ENCODE measurements at places on chromosomes 2 and 18.
A peak's percentile ranks its signal among the peaks of the same experiment; 100 is the strongest.

DNA sequence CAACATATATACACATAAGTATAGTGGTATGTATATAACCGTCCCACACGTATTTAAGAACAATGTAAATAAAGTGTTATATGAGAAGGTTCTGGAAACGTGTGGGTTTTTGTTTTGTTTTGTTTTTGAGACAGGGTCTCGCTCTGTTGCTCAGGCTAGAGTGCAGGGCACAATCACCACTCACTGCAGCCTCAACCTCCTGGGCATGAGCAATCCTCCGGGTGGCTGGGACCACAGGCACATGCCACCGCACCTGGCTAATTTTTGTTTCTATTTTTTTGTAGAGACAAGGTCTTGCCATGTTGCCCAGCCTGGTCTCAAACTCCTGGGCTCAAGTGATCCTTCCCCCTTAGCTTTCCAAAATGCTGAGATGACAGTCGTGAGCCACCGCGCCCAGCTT is 6.2 kb downstream of the ADAM17 start:
- no peak for DNase-seq

GRCh38 chr18:55906536-55906935 is 318.5 kb upstream of the TCF4 start:
- no peak for DNase-seq

- DNase-seq = peak; percentile 83
Measured at GRCh38 chr2:3594493-3595281, at the start of gene COLEC11. TSS of gene COLEC11 (plus strand) at chr2:3595112. CDS start at chr2:3604341, 9,229 bp downstream.

GRCh38 chr2:109629867-109630266 is 15.7 kb downstream of the SOWAHC start:
- DNase-seq = no peak

GRCh38 chr2:122955776-122956175 is 1069.3 kb upstream of the CNTNAP5 start:
- no peak for DNase-seq

- DNase-seq = no peak
Measured at GRCh38 chr18:58900015-58900649, 35.5 kb downstream of the ZNF532 start.

- DNase-seq = no peak
Measured at GRCh38 chr2:122319539-122320132, 564.2 kb downstream of the TSN start.

- no peak for DNase-seq
Measured at GRCh38 chr2:169046440-169047151, 15.5 kb upstream of the ABCB11 start.

DNA sequence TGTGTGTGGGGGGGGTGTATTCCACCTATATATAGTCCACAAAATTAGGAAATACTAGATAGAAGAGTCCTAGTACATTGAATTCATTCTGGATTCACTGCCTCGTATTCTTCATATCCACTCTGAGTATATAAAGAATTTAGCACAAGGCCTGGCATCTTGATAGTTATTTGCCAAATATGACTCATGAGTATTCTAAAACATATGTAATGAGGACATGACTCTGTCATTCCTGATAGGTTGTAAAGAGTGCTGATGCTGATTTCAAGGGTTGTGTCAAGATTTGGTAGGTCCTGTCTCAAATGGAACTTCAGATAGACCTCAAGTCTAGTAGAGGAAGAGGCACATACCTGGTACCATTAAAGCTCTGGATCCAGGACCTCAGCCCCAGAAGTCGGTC is 173.4 kb upstream of the BOD1L2 start:
- DNase-seq = no peak

DNA sequence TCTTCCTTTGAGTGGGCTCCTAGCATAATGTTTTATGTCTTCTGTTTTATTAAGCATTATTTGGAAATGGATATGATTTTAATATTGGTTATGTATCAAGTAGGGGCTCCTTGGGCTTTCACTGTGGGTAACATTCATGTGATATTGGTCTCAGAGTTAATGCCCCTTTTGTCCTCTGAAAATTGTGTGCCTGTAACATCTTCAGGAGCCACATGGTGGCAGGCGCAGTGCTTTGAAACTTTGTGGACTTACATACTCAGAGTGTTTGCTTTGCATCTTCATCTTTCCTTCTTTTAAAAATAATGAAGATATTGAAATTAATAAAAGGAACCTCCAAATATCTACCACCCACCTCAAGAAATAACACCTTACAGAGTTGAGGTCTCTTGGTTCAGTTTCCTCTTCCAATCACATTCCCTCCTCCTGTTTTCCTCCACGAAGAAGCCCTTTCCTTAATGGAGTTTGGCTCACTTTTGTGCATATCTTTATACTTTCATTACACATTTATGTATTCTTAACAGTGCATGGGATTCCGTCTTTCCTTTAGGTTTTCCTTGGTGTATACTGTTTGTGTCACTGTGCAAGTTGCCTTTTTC is 73.5 kb downstream of the LIMS1 start:
- DNase-seq = no peak

DNA sequence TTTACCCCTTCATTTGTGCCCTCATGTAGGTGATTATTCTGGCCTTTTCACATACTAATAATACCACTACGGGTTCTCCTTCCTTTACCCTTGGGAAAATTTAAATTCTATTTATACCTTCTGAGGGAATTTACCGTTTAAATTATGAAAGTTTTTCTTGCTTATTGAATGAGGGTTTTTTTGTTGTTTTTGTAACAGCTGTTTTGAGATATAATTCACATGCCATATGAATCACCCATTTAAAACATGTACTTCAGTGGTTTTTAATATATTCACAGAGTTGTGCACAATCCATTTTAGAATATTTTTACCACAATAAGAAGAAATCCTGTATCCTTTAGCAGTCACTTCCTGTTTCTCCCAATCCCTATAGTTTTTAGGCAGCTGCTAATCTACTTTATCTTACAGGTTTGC is 54.7 kb downstream of the EML4 start:
- DNase-seq = no peak

GRCh38 chr2:38716185-38716584 is 35.0 kb downstream of the SRSF7 start:
- no peak for DNase-seq

DNA sequence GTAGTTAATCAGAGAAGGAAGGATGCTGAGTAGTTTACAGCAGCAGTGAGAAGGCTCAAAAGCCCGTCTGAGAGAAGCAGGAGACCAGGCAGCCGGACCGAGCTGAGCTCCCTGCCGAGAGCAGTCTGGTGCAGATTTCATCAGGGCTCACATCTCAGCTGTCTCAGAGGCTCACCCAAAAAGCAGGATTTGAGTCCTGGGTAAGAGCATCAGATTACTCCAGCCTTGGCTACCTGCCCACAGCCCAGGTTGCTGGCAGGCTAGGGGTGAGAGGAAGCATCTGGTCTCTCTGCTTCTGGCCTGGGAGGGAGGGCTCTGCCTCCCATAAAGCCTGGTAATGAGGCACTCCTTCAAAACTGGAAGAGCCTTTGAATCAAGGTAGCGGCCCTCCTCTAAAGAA is 140.5 kb downstream of the ST6GAL2 start:
- DNase-seq = no peak

DNA sequence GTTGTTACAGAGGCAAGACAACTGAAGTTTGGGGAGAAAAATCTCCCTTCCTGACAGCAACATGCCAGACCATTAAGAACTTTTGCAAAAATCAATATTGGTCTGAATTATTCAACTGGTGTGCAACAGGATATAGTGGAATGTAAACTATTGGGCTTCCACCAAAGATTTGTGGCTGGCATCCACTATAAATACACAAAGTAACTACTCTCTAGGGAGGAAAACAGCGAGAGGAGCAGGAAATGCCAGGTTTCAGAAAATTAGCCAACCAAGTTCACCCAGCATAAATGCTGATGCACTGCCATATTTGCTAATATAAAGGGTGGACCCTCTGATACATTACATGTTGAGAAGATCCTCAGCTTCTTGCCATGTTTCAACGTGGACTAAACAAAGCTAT is 267.6 kb upstream of the LYPD1 start:
- DNase-seq = no peak

DNA sequence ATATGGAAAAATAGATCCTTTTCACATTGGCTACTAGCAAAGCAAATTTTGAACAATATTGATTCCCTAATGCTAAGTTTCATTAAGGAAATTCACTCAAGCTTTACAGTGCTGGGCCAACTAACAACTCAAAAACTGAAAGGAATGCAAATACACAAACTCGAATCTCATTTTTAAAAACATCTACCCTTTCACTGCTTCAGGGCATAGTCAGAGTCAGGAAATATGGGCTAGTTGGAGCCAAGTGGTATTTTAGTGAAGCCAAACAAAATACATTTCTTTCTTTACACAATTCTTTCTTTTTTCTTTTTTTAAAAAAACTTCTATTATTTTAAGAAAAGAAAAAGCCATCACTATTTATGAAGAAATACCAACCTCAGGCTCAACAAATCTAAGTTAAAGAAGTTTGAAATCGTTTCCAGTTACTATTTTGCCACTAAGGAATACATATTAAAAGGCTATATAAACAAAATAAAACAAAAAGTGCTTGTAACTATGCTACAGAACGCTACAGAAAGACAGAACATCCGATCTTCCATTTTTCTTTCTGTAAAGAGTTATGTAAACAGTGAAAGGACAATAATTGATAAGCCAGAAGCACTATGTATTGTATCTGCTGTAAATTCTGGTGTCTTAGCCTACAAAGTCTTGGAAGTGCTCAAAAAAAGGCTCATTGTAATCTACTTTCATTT is 113.6 kb upstream of the STK17B start:
- DNase-seq = no peak

GRCh38 chr18:58227361-58227930 is 183.4 kb downstream of the NEDD4L start:
- no peak for DNase-seq

GRCh38 chr18:76351961-76352581 is 143.0 kb downstream of the ZNF516 start:
- no peak for DNase-seq

DNA sequence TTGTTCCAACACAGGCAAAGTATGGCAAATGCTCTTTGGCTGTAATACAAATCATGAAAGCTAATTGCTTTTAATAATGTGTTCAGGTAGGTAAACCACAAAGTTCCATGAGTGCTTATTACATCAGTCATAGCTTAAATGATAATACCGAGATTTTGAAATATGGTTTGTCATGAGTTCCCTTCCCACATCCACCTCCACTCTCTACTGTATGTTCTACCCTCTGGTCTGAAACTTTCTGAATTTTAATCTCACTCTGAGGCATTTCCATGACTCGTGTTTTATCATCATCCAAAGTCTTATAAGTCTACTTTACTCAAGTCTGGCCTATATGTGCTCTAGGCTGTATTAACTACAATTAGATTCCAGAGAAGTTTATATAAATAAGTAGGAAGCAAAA is 354.8 kb downstream of the AKAIN1 start:
- DNase-seq = no peak

DNA sequence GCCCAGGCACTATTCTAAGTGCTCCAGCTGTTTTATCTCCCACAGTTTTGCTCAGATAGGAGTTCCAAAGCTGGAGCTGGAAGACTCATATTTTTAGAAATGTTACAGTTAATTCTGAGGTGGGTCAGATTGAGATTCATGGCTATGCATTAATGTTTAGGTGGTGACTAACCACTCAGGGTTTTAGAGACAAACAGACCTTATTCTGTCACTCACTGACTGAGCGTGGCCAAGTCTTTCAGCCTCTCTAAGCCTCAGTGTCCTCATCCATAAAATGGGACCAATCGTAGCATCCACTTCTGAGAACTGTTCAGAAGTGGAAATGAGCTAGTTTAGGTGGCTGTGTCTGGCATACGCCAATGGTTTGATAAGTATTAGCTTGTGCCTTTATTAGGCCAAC is 4.3 kb upstream of the CASP8 start:
- no peak for DNase-seq

- no peak for DNase-seq
Measured at GRCh38 chr2:13193075-13193474, 476.3 kb downstream of the TRIB2 start.

DNA sequence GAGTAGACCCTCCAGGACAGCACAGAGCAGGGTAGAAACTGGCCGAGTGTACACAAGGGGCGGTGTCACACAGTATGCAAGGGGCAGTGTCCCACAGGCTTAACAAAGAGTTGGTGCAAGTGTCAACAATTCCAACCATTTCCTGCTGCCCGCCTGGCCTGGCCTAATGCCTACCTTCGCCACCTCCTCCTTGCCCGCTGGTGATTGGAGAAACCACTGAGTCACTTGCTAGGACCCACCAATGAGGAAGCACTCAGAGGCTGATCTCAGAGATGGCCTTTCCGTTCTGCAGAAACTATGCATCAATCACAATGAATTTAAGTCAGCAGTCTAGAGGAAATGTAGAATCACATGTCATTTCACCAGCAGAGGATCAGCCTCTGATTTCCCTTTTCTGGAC is 263.3 kb upstream of the PKDCC start:
- no peak for DNase-seq

DNA sequence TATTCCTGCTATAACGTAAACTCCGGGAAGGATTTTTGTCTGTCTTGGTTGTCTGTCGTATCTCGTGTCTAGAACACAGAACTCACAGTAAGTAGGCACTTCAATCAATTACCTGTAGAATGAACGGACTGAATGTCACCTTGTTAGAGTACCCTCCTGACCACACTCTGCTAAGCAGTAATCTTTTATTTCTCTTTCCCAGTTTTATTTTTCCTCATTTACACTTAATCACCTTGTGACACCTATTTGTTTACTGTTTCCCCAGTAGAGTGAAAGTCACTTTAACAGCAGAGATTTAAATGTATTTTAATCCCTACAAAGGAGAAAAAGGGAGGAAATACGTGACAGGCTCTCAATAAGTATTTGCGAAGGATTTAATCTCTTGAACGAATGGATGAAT is 514 bp upstream of the EPB41L5 start:
- DNase-seq = no peak

GRCh38 chr2:127054604-127054930 is 52.4 kb downstream of the BIN1 start:
- DNase-seq = peak; percentile 69

DNA sequence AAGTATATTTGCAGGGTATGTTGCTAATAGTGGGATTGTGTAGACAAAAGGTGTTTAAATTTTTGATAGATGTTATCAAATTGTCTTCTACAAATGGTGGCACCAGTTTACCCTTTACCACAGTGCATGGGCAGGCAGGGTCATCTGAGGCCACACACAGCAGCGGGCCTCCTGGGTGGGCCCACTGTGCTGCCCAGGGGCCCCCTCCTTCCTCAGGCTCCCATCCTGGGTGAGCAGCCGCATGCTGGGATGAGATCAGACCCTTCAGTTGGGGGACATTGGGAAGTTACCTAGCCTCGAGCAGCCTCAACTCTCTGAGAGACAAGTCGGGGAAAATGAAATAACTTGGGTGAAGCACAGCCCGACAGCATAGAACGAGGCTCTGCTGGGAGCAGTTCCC is 9.7 kb downstream of the MYO7B start:
- no peak for DNase-seq

- DNase-seq = no peak
Measured at GRCh38 chr2:158153270-158154015, 51.8 kb downstream of the UPP2 start.

DNA sequence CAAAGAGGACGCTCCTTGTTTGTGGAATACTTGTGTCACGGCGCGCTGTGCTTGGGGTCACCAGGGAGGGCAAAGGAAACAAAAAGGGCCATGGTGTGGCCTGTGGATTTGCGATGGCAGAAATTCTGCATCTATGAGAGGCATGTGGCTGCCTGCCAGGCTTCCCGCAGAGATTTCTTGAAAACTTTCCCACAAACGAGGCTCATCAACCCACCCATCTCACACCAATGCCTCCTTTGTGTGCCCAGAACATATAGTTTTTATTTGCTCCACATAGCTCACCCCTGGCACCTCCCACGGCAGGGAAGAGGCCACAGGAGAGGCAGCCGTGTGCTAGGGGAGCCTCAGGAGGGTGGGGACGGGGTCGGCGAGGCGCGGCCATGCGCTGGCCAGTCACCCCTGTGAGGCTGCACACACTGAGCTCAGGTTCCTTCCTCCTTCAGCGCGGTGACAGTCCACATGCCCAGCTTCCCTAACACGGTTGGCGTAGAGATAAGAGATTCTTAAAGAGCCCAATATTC is 100.3 kb downstream of the MBP start:
- DNase-seq = no peak

Data from spleen (tissue), 13 donors.